ENCODE measurements at places on chromosomes 11 and 22.

GRCh38 chr11:101049123-101049522 is 80.5 kb downstream of the PGR start:
- DNase-seq: no peak

- no peak for DNase-seq
Measured at GRCh38 chr11:1102221-1102971, 27.7 kb downstream of the MUC2 start.

- DNase-seq: no peak
Measured at GRCh38 chr11:37115963-37116362, 517.9 kb upstream of the RAG2 start.

- no peak for DNase-seq
Measured at GRCh38 chr11:14010665-14011064, 48.1 kb downstream of the SPON1 start.

DNA sequence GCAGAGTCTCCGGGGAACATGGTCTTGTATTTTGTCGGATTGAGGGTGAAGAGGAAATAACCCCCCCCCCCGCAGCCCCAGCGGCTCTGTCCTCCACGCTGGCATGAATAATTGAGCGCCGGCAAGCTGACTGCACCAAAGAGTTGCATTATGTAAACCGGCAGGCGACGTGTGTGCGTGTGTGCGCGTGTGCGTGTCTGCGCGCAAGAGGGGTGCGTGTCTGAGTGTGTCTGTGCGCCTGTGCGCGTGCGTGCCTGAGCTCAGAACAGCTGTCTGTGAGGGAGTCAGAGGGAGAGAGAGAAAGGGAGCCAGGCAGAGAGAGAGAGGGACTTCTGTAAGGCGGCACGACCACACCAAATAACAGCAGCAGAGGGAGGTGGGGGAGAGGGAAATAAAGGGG is 94.4 kb downstream of the SCN3B start:
- no peak for DNase-seq

DNA sequence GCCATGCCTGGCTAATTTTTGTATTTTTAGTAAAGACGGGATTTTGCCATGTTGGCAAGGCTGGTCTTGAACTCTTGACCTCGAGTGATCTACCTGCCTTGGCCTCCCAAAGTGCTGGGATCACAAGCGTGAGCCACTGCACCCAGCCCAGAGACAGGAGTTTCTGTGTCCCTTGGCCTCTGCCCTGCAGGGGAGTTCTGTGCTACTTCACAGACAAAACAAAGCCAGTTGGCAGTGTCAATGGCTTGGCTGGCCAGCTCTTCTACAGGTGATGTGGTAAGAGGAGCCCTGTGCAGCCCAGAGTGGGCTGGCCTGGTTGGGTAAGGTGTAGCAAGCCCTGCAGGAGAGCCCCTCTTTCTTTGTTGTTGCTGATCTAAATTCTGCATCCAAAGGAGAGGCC is 60.5 kb upstream of the SHISAL1 start:
- no peak for DNase-seq

DNA sequence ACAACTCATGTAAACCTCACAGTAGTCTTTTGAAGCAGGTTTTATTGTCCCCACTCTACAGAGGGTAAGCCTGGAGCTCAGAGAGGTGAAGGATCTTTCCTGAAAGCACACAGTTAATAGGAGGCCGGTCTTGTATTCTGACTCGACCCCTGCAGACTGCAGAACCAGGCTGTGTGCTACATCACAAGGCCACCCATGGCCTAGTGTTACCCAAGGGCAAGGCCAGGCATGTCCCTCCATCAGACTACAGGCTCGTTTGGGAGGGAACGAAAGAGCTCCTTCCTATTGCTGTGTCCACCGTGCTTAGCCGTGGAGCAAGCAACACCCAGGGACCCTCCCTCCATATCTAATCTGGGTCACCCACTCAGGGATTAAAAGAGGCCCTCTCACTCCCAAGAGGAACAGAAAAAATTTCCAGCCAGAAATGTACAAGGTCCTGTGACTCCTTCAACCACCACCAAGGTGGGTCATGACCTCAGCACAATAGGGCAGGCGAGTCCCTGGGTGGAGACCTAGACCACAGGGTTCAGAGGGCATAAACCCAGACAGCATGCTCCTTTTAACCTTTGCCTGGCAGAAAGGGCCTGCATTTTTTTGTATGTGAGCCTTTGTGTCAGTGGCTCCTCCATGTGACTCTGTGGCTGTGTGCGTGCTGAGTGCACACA is 6.3 kb upstream of the SMIM35 start:
- no peak for DNase-seq

DNA sequence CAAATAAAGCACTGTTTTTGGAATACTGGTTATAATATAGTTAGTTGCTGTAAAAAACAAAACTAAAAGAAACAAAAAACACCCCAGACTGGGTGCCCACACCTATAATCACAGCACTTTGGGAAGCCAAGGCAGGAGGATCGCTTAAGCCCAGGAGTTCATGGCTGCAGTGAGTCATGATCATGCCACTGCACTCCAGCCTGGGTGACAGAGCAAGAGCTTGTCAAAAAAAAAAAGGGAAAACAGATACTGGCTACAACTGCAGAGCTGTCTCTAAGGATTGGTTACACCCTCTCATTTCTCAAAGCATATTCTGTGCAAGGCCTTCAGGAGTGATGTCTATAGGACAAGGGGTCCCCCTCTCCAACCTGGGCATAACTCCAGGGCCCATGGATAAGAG is 14.6 kb upstream of the STK33 start:
- DNase-seq: no peak

DNA sequence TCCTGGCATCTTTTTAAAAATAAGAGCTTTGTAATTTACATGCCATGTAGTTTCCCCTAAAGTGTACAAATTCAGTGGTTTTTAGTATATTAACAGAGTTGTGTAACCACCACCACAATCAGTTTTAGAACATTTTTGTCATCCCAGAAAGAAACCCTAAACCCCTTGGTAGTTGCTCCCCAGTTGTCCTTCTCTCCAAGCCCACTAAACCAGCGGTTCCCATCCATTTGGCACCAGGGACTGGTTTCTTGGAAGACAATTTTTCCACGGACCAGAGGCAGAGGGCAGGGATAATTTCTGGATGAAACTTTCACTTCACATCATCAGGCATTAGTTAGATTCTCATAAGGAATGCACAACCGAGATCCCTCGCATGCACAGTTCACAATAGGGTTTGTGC is 22.6 kb downstream of the CABIN1 start:
- DNase-seq: no peak

DNA sequence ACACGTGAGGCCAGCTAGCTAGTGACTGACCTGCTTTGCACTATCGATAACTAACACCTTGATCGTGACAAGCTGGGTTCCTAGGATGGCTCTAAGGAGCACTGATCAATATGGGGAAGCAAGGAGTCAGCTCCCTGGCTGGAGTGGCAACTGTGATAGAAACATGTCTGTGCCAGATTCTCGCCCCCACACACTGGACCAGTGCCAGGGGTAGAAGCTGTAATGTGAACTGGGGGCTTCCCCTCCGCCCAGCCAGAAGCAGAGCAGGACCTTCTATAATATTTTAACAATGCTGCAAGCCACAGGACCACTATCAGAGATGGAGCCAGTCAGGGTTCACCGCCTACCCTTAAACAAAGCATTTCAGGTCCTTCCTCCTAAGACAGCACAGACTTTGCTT is 96.5 kb downstream of the DSCAML1 start:
- DNase-seq: no peak

GRCh38 chr22:19166421-19166820 is 12.1 kb downstream of the SLC25A1 start:
- DNase-seq: no peak

- DNase-seq: no peak
Measured at GRCh38 chr22:41526830-41527799, 17.2 kb downstream of the POLR3H start.

DNA sequence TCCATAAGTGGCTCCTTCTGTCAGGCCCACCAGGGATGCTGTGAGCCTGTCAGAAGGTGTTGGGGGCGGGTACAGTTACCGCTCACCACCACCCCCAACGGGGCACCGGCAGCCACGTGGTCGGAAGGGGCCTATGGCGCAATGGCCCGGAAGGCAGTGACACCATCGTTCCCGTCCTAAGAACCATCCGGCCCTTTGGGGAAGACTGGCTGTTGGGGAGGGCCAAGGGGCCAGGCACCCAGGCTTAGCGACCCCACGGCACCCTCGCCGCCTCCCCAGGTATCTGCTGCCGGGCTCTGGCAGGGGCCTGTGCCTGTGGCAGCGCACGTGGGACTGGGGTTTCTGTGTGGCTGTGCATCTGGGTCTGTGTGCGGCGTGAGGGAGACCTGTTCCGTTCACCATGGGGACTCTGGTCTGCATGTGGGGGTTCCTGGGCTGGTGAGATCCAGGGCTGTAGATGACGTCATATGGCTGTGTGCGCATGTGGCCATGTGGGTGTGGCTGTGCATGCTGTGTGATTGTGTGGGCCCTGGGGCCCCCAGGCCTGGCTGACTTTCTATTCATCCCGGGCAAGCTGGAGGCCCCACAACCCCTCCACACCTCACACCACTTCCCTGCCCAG is 717 bp downstream of the OSM start:
- DNase-seq: no peak

Data from NCI-H1436 treated with DMSO at 0.1 percent for 48 hours (cell line).